ENCODE measurements at places on chromosomes 7 and 10.

- DNase-seq, result no peak
These were observed 165.9 kb upstream of the PLXNA4 start for GRCh38 chr7:132742189-132742612.

GRCh38 chr7:148270576-148270975 lies 320.0 kb upstream of the C7orf33 start:
- DNase-seq, result peak; percentile 33

DNA sequence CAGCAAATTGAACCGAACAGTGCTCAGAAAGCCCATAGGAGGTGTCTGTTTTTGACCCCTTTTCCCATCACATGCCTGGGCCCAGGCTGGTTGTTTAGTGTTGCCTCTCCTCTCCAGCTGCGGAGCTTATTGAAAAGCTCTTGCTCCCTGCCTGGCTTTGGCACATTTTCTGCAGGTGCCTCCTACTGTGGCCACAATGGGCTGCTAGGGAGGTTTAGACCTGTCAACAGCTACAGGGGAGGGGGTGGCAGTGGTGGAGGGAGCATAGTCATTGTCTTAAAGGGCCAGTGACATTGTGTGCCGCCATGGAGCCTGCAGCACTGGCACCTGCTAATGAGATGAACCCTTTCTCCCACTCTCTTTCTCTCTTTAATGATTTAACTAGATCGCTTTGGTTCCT lies 13.2 kb upstream of the ENO4 start:
- peak; percentile 78 for DNase-seq

- no peak for DNase-seq
These were observed 17.5 kb downstream of the PWWP2B start for GRCh38 chr10:132414402-132415016.

GRCh38 chr10:120646738-120647456 lies 189.9 kb downstream of the PLPP4 start:
- no peak for DNase-seq

DNA sequence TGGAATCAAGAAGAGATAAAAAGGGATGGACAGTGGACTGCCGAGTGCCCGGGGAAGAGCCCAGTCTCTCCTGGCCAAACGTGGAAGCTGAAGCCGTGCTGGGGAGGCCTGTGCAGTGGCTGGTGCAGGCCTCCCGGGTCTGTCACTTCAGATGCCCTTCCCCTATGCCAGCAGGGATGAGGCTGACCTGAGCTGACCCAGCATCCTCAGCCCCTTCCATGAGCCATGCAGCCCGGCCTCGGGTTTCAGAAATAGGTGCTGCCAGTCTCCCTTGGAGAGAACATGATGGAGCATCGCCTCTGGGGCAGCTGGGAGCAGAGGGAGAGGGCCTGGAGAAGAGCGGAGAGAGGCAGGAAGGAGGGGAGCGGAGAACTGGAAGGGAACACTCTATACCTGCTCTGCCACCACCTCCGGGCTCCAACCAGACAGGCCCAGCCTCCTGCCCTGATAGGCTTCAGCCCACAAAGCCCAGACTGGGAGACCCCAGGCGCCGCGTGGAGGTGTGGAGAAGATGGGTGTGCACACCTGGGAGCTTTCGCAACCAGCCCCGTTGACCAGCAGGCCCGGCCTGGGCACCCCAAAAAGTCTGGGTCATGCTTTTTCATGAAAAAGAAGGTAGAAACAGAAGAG lies 68.6 kb upstream of the PPP2R2D start:
- no peak for DNase-seq

- no peak for DNase-seq
These were observed 48.9 kb downstream of the TMEM178B start for GRCh38 chr7:141122736-141123135.

DNA sequence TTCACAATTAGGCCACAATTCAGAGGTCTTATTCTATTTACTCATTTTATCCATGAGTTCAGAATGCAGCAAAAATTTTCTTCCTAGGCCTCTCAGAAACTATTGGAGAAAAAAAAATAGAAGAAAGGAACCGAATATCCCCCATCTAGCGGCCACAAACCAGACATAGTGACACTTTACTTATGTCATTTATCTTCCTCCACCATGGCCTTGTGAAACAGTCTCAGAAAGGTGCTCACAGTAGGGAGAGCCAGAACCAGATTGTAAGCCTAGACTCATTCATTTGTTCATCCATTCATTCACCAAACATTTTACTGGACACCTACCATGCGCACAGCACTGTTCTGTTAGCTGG lies 16.0 kb downstream of the CREB3L2 start:
- no peak for DNase-seq

DNA sequence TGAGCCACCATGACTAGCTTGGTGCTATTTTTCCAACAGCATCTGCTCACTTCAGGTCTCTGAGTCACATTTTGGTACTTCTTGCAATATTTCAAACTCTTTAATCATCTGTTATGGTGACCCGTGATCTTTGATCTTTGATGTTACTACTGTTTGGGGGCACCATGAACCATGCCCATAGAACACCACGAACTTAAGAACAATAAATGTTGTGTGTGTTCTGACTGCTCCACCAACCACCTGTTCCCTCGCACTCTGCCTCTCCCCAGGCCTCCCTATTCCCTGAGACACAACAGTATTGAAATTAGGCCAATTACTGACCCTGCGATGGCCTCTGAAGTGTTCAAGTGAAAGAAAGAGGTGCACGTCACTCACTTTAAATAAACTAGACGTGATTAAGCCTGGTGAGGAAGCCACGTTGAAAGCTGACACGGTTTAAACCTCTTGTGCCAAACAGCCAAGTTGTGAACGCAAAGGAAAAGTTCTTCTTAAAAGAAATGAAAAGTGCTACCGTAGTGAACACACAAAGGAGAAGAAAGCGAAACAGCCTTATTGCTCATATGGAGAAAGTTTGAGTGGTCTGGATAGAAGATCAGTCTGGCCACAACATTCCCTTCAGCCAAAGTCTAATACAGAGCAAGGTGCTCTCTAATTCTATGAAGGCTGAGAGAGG lies 27.2 kb upstream of the ATP6V0A4 start:
- DNase-seq, result no peak
